ENCODE measurements at places on chromosomes 5 and 9.

- no peak for DNase-seq
Measured at GRCh38 chr9:73239570-73240265, 88.1 kb downstream of the ANXA1 start.

GRCh38 chr5:133797167-133797566 is 171.3 kb downstream of the C5orf15 start:
- DNase-seq = no peak

GRCh38 chr5:170426786-170427185 is 37.6 kb upstream of the KCNMB1 start:
- DNase-seq = no peak

GRCh38 chr5:88279584-88279983 is 10.9 kb upstream of the TMEM161B start:
- no peak for DNase-seq

GRCh38 chr5:10448754-10449360 is 7.2 kb downstream of the ROPN1L start:
- no peak for DNase-seq

- no peak for DNase-seq
Measured at GRCh38 chr5:77322406-77322805, 111.9 kb downstream of the PDE8B start.

DNA sequence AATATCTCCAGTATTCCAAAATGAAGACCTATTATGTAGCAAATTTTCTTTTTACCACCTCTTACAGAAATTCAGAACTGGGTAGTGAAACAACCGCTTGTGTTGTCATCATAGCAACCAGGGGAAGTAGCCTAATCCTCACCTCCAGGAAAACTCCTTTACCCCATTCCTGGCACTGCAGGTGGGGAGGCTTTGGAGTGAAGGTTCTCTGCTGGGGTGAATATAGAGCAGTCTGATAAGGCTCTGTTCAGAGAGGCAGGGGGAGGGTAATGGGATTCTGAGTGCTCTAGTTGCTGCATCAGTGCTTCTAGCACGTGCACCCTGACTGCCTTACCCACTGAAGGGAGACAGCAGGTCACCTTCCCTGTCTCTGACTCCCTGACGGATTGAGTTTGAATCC is 116.2 kb downstream of the MAN2A1 start:
- no peak for DNase-seq

- DNase-seq = no peak
Measured at GRCh38 chr5:60668686-60669304, 31.2 kb downstream of the DEPDC1B start.

- DNase-seq = no peak
Measured at GRCh38 chr5:98927989-98928872, 576 bp downstream of the CHD1 start.

- DNase-seq = no peak
Measured at GRCh38 chr9:93143830-93144530, 9.9 kb upstream of the NINJ1 start.

DNA sequence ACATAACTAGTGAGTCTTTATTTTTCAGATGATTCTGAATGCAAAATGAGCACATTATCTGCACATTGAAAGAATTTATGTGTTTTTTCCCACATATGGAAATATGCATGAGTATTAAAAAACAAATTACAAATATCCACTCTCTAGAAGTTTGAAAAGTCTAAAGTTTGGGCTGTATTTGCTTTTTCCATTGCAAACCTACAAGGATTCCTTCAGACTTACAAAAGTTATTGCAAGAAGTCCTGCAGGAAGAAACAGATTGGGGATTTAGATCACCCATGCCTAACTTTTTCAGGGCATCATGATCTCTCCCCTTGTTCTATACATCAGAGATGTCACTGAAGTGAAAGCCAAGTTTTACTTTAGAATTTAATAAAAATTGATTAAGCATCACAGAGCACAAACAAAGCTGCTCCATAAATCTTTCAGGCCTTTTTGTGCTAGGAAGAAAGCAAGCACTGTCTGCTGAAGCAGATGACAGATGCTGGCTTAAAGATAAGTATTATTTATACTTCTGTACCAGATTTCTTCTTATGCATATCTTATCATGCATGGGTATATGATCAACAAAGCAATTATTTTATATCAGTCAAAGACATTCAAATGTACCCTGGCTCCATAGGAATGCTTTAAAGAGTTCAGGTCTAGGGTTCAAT is 71.7 kb downstream of the NFIB start:
- DNase-seq = no peak

- DNase-seq = no peak
Measured at GRCh38 chr9:25308549-25308948, 369.7 kb downstream of the TUSC1 start.

- no peak for DNase-seq
Measured at GRCh38 chr5:74934949-74935751, 69.0 kb upstream of the FAM169A start.

GRCh38 chr5:59287361-59287760 is 606.2 kb downstream of the PDE4D start:
- no peak for DNase-seq

DNA sequence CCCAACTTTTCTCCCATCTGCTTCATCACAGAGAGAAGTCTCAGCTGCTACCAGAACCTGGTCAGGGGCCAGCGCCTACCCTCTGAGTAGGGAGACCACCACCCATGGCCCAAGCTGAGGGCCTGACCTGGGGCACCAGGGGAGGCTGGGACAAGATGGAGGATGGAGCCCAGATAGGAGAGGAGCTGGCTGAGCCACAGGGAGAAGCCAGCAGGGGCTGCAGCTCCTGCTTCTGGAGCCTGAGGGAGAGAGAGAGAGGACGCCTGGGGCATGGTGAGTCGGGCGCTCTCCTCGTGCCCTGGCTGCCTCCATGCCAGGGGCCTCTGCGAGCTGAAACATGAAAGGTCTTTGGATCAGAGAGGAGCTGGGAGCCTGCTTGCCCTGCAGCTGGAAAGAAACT is 1.4 kb upstream of the FOXI1 start:
- DNase-seq = no peak

DNA sequence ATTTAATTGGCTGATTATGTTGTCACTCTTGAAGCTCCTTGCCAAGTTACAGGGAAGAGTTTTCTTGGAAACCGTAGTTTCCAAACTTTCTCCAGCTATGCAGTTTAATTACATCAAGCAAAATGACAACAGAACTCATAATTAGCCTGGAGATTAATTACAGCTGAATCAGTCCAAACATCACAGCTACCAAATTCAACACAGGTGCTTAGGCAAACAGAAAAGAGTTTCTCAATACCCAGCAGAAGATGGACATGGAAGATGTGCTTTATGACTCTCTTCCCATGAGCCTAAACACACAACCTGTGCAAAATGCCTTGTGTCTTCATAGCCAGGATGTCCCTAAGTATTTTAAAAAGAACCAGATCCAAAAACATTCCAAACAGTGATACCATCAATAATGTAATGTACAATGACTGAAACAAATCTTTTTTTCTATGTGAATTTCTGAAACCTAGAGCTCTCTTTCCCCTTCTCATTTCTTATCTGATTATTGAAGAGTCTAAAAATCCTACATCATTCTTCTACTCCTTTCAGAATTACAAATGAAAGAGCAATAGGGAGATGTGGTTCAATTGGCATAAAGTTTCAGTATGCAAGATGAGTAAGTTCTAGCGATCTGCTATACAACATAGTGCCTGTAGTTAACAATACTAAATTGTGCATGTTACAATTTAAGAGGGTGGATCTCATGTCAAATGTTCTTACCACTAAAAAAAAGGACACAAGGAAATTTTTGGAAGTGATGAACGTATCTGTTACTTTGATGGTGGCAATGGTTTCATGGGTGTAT is 124.3 kb downstream of the RASEF start:
- no peak for DNase-seq

DNA sequence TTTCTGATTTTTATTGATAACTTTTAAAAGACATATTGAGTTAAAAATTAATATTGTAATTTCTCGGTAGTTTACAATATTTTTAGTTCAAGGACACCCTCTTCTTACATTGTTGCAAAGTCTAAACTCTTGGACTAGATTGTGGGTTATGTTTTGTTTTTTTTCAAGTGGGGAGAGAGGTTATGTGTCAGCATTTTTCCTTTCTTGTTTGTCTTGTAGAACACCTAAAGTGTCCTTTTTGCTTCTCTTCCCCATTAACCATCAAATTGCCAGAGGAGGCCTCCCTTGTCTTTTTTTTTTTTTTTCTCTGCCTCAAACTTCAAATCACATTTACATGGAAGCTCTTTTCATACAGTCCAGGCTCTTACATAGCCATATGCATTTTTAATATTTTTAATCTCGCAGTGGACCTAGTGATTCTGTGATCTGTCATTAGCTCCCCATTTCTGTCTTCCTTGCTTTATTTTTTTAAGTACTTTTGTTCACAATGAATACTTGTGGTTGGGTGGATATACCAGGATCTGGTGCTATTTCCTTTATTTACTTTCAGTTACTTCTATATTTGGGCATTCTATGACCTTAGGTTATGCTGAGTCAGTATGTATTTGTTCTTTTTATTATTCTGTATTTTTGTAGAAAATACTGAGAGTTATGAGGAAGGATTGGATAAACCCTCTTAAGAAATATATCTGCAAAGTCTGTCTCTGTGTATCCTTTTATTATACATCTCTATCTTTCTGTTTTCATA is 2280.6 kb upstream of the ACO1 start:
- DNase-seq = no peak

GRCh38 chr9:124720429-124721108 is 50.5 kb downstream of the NR6A1 start:
- DNase-seq = no peak

- no peak for DNase-seq
Measured at GRCh38 chr5:18811661-18812060, 1176.3 kb downstream of the CDH18 start.

DNA sequence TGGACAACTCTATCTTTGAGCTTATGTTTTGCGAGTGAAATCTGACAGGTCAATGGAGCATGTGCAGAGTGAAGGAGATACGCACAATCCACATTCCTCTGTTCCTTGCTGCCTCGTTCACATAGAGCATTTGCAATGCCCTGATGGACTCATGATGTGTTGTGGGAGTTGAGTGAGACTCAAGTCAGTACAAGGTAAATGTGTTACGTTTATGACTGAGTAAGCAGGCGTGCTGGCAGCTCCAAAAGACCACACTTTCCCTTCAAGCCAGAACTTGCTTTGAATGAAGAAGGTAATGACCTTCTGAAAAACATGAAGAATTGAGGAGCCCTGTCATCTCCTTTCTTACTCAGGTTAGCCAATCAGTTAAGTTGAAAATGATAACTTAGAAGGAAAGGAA is 477.8 kb downstream of the CTNND2 start:
- DNase-seq = no peak

DNA sequence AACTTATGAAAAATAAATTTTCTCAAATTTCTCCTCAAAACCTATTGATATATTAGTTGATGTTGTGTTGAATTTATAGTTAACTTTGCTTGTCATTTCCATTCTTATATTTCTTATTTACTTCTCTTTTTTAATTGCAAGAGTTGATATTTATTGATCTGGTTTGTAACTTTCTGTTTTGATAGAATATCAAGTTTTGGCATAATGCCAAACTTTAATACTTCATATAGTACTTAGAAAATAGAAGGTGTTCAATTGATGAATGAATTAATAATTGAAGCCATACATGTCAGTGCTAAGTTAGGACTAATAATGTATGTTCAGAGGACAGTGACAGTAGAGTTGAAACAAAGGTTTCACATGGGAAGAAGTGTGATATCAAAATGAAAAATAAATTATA is 27.9 kb downstream of the ERCC6L2 start:
- no peak for DNase-seq

DNA sequence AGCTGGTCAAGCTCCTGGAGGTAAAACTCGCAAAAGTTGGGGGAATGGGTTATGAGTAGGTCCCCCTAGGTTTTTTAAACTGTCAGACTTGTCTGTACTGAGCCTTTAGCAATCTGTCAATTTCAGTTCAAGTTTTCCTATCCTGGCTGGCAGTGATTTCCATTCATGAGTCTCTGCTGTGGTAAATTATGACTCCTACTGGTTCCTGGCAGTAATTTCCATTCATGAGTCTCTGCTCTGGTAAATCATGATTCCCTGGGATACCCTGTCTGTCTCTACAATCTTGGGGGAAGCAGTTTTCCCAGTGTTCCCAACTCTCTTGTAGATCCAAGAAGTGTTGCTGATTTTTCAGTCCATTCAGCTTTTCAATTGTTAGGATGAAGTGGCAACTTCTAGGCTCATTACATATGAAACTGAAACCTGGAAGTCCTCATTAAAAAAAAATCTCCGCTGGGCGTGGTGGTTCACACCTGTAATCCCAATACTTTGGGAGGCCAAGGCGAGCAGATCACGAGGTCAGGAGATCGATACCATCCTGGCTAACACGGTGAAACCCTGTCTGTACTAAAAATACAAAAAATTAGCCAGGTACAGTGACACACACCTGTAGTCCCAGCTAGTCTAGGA is 91.3 kb upstream of the GPBP1 start:
- no peak for DNase-seq

GRCh38 chr9:4922730-4923129 is 62.3 kb upstream of the JAK2 start:
- no peak for DNase-seq

- DNase-seq = no peak
Measured at GRCh38 chr5:4990462-4990861, 149.7 kb upstream of the ADAMTS16 start.

GRCh38 chr5:172118891-172119290 is 69.1 kb downstream of the STK10 start:
- DNase-seq = no peak

DNA sequence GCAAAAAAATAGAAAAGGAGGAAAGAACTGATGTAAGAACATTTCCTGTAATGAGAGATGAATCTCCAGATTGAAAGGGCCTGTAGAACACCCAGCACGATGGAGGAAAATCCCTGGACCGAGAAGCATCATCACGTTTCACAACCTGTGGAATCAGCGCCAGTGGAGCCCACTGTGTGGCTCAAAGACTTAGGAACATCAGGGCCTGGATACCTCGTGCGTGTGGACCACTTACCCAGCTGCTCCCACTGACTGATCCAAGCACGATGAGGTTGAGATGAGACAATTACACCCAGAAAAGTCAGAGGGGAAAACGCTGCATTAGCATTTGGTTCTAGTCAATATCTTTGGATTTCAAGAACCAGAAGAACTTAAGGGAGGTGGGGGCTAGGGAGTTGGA is 224.6 kb downstream of the SYK start:
- DNase-seq = no peak

- DNase-seq = no peak
Measured at GRCh38 chr9:7316166-7316795, 483.3 kb downstream of the DMAC1 start.

- peak; percentile 15 for DNase-seq
Measured at GRCh38 chr5:157308836-157309465, 43.0 kb downstream of the CYFIP2 start.

- DNase-seq = no peak
Measured at GRCh38 chr9:761176-761792, 80.2 kb upstream of the DMRT1 start.

- DNase-seq = no peak
Measured at GRCh38 chr5:140554454-140554853, 2.8 kb downstream of the SRA1 start.

GRCh38 chr5:58235299-58235698 is 224.6 kb downstream of the PLK2 start:
- DNase-seq = no peak

DNA sequence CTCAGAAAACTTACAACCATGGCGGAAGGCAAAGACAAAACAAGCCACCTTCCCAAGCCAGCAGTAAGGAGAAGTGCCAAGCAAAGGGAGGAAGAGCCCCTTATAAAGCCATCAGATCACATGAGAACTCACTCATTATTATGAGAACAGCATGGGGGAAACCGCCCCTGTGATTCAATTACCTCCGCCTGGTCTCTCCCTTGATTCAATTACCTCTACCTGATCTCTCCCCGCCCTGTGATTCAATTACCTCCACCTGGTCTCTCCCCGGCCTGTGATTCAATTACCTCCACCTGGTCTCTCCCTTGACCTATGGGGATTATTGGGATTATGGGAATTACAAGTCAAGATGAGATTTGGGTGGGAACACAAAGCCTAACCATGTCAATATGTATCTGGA is 467.3 kb upstream of the FTMT start:
- DNase-seq = no peak
